CD4-positive, alpha-beta T cell treated with Interleukin-10 for 1 hour (primary cell): ENCODE measurements at places on chromosomes 7 and 10.

DNA sequence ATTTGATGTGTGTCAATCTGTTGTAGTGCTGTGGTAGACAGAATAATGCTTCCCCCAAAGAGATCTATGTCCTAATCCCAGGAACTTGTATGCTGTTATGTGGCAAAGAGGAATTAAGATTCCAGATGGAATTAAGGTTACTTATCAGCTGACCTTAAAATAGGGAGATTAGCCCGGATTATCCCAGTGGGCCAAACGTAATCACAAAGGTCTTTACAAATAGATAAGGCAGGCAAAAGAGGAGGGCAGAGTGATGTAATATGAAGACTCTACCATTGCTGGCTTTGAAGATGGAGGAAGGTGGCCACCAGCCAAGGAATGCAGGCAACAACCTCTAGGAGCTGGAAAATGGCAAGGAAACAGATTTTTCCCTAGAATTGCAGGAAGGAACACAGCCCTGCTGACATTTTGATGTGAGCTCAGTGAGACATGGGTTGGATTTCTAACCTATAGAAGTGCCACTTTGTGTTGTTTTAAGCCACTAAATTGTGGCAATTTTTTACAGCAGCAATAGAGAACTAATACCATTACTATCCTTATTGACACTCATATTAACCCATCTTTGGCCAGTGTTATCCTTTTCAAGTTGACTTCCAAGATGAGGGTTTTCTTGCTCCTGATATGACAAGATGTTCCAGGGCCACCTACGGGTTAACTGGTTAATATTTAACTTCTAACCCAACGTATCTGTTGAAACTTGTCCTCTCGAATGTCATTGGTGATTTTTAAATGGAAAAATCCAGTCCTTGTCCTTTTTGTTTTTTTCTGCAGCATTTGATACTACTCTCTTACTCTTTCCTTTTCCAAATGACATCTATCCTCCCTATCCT is 29.3 kb downstream of the CYCS start:
- no peak for DNase-seq

DNA sequence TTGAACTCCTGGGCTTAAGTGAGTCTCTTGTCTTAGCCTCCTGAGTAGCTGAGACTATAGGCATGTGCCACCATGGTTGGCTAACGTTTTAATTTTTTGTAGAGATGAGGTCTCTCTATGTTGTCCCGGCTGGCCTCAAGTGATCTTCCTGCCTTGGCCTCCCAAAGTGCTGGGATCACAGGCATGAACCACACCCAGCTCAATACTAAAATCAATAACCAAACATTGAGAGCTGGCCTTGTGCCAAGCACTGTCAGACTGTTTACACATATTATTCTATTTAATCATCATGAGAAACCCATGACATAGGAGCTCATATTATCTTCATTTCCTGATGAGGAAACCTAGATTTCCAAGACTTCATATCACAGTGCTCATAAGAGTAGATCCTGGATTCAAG is 251.2 kb downstream of the BAMBI start:
- no peak for DNase-seq

- DNase-seq = no peak
Observed at GRCh38 chr7:3272691-3273141, 28.3 kb upstream of the SDK1 start.

DNA sequence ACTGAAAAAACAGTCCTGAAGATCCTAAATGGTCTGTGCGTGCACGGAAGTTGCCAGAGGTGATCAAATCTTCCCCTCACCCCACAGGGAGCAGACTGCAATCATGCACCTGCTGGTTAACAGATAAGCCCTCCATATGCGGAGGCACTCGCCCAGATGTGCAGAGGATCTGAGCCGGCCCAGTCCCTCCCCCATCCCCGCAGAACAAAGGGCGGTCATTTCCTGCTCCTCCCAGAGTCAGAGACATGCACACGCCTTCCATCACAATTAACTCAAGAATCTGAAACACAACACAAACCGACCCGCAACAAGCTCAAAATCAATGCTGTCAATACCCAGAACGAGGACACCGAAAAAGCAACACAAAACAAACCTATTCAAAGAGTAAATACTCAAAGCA is 24.2 kb downstream of the CRTAC1 start:
- no peak for DNase-seq

DNA sequence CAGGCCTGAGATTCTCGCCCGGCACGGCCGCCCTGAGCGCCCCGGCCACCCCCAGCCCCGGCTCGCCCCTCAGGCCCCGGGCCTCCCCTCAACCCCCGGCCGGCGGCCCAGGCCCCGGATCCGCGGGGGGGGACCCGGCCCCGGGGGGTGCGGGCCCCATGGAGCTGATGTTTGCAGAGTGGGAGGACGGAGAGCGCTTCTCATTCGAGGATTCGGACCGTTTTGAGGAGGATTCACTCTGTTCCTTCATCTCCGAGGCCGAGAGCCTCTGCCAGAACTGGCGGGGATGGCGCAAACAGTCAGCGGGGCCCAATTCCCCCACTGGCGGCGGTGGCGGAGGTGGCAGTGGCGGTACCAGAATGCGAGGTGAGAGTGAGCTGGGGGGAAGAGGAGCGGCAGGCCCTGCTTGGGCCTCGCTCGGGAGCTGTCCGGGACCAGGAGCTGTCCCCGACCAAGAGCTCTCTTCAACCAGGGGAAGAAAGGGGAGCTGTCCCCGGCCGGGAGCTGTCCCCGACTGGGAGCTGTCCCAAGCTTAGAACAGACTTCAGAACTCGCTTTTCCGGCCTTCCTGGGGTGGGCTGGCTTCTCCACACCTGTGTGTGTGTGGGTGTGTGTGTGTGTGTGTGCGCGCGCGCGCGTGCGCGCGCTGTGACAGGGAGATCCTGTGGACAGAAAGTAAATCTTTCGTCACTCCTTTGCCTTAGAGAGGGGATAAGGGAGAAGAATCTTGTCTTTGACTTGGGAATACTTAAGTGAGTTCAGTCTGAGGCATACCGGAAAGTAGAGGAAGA is 510 bp downstream of the ZSWIM8 start:
- DNase-seq = peak; percentile 63

DNA sequence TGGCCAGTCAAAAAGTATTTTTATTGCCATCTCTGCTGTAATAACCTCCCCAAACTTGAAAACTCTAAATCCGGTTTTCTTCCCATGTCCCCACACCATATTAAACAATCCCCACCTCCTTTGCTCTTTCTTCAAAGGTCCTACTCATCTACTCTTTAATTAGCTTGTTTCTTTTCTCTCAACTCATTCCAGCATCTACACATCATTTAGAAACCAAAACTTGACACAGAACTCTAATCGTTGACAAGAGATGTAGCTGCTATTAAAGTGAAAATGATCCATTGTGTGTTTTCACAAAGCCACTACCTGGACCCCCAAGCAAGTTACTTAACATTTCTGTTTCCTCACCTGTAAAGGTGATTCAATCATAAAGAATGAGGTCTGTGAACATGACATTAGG is 436.3 kb upstream of the NPVF start:
- DNase-seq = no peak

DNA sequence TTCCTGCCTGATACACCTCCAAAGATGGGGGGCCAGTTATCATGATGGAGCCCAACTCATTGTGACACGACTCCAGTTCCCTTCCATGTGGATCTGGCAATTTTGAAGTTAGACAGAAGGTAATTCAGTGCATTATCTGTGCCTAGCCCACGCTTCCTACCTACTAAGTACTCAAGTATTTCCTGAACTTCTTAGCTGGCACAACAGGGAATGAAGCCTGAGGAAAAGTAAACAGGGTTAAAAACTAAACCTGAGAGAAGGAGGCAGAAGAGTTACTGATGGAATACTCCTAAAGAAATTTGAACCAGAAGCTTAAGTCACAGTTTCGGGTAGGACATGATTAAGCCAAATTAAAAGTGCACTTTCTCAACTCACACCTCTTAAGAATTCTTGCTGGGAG is 1.1 kb upstream of the SEC31B start:
- no peak for DNase-seq

- DNase-seq = no peak
Observed at GRCh38 chr7:91492317-91492716, 228.1 kb downstream of the FZD1 start.

DNA sequence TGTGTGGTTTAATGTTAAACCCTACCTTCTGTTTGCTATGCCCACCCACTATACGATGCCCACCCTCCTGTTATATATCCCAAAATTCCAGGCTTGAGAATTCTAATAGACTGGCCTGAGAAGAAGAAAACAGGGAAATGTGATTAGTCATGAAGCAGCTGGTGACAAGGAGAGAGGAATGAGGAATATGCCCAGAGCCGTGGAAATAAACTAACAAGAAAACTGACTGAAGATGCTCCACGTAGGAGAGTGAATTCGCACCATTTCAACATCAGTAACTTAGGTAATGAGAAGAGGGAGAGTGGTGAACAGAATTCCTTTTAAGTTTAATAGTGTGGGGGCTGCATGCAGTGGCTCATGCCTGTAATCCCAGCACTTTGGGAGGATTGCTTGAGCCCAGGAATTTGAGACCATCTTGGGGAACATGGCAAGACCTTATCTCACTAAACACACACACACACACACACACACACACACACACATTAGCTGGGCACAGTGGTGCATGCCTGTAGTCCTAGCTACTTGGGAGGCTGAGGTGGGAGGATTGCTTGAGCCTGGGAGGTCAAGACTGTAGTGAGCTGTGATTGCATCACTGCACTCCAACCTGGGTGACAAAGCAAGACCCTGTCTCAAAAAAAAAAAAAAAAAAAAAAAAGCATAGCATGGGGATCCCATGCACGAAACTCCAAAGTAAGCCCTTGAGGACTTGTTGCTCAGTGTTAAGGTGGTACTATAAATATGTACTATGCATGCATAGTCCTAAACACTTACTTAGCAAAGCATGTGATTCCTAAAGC is 16.1 kb upstream of the SYPL1 start:
- DNase-seq = no peak

DNA sequence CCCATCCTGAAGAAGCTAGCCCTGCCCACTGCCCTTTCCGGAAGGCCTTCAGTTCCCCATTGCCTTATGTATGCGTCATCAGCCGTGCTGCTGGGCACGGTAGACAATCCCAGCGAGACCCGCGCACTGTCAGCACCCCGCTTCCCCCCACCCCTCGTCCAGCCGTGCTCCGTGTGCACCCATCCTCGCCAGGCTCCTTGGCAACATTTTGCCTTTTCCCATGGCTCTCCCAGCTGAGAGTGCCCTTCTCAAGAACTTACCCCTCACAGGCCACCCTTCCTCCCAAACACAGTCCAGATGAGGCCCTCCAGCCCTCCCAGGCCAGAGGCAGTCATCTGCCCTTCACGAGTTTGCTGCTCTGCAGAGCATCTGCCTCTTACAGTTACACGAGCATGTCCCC is 633.8 kb upstream of the FOXK1 start:
- DNase-seq = no peak

GRCh38 chr10:99930731-99931550 is 78.8 kb downstream of the DNMBP start:
- no peak for DNase-seq

DNA sequence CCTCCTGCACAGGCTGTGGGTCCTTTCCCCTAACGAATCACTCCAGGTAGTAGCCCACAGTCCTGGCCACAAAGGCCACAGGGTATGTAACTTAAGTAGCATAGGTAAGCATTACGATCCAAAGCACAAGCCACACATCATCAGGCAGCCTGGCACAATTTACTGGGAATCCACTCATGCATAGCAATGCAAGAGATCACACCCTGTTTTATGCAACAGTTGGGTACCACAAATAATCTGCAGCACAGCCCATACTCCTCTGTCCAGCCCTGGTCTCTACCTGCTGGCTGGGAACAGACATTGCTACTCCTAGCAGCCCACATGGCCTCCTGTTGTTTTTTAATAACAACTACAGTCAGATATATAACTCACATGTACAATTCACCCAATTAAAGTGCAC is 34.3 kb downstream of the SRPK2 start:
- DNase-seq = no peak

DNA sequence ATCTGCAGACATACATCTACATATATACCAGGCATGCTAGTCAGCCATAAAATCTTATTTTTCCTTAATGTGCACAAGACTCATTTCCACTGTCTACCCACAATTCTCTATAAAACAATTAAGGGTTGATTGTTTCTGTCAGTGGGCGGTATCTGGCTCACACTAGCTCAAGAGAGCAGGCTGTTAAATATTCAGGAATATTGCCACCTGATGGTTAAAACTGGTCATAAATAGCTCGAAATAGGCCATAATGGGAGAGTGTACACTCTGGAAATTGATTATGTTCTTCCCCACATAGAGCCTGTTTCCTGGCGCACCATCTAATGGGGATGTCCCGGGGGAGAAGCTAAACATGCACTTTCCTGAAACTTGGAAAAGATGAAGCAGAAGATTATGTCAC is 620.6 kb upstream of the ANKRD30A start:
- no peak for DNase-seq

DNA sequence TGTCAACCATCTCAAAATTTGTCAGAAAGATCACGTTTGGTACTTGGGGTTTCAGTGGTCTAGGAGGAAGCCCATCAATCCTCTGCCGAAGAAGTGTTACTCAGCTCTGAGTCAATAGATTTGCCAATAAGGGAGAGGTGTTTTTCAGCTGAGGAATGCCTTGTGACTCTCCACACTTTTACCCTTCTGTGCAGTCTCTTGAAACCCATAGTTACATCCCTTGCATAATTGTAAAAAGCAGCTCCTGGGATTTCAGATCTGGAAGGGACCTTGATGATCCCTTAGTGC is 47.5 kb downstream of the INSYN2A start:
- DNase-seq = no peak

DNA sequence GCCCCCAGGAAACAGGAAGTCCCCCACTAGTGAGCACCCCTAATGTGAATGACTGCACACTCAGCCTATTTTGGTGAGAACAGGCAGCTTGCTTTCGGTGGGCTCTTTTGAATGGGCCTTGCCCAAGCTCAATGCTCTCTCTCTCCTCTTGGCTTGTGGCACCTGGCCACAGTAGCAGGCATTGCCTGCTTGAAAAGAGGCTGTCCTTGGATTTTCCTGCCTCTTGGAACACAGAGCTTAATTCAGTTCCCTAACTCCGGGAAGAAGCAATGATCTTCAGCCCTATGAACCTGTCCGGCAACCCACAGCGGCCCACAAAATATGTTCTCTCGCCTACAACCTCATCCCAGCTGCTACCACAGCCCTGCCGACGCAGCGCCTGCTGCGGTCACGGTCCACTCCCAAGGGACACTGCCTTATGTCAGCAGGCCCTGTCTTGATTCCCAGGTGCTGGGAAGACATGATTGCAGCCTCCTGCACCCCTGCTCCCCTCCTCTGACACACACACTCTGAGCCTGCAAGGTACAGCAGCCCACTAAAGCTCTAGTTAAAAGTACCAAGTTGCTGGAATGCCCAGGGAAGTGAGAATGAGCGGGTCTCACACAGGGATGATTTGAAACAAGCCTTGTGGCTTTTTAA is 715.5 kb upstream of the GALNT17 start:
- no peak for DNase-seq
